ENCODE measurements at places on chromosomes 2 and 18.

DNA sequence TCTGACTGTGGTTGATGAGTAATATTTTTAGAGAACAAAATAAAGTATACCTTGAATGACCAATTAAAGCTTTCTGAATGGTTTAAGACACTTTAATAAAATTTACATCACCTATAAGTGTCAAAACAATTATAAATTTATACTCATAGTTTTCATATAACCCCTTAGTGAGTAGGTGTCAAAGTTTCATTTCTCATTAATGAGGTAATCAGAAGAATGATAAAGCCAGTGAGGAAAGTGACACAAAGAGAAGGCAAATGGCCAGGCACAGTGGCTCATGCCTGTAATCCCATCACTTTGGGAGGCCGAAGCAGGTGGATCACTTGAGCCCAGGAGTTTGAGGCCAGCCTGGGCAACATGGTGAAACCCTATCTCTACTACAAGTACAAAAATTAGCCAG, 60.8 kb upstream of the CTLA4 start:
- DNase-seq, result no peak

- no peak for DNase-seq
Observed at GRCh38 chr2:221397187-221397586, 174.9 kb downstream of the EPHA4 start.

- DNase-seq, result peak; percentile 7
Observed at GRCh38 chr2:97267411-97268074, 154.6 kb downstream of the ANKRD36 start.

DNA sequence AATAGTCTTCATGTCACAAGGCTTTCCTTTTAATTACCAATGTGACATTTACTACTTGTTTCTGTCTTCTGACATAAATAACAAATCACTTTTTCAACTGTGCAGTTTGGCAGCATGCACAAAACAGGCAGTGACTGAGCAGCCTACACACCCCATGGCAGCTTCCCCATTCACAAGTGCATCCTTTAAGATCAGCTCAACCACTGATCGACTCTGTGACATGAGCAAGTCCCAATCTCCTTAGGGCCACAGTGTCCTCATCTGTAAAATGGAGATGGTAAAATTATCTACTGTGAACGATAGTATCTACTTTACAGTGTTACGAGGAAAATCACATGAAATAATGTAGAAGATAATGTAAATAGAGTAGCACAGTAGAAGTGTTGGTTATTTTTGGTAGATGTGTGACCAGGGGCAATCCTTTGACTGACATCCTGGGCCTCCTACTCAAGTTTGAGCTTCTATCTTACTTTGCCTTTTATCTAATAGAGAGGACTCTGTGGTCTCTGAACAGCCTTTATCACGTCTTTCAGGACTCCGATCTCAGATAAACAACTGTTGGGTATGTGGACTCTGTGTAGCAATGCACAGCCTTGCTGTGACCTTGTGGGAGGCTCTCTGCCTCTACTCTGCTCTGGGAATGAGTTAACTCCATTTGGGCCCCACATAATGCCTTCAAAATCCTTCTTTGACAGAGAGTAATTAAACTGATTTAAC, 120.6 kb downstream of the PIGN start:
- no peak for DNase-seq

- DNase-seq, result no peak
Observed at GRCh38 chr2:65877331-65878010, 445.1 kb upstream of the SPRED2 start.

GRCh38 chr18:24731981-24732380, 271.5 kb downstream of the HRH4 start:
- DNase-seq, result no peak

- DNase-seq, result peak; percentile 66
Observed at GRCh38 chr2:230318190-230319121, 8.5 kb upstream of the SP140L start.

GRCh38 chr2:238811293-238811692, 36.6 kb upstream of the TWIST2 start:
- no peak for DNase-seq

- peak; percentile 66 for DNase-seq
Observed at GRCh38 chr2:55133467-55134315, 83.4 kb upstream of the RTN4 start.

DNA sequence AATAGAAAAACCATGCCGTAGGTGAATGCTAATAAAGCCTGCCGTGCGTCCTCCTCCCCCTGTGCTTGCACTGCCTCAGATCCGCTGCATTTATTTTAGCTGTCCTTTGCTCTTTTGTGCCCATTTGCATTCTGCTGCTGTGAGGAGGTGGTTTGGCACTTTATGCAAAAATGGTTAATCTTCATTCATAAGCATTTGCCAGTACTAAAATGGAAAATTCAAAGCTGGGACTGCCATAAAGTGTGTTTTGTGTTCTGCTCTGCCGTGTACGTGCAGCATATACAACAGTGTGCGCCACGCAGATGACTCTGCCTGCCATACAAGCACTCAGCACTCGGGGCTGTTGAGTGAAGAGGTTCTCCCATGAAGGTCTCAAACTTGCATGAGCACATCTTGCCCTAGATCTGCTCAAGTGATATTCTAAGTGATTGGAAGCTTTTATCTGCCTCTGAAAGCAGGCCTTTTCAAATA, 73.6 kb downstream of the SPATS2L start:
- DNase-seq, result no peak

GRCh38 chr18:7617738-7618422, 50.8 kb downstream of the PTPRM start:
- no peak for DNase-seq

- DNase-seq, result no peak
Observed at GRCh38 chr2:29238497-29238896, 123.3 kb downstream of the CLIP4 start.
